ENCODE measurements at places on chromosomes 4 and X. TPM values are rescaled to one million over a fixed set of nuclear protein-coding genes. Genes with fewer than 3 reads are reported as not detected.

Gene PAGE2
- not detected for total RNA-seq

GRCh38 chr4:152680988-152681603, 1.3 kb upstream of the TMEM154 start:
- H3K27ac ChIP-seq: no peak overlapping the region
- DNase-seq: no peak
- no peaks in the 10 kb centered on the region for H3K4me1 ChIP-seq
- no peak overlapping the region for H3K4me3 ChIP-seq

- no peaks in the 10 kb centered on the region for H3K27me3 ChIP-seq
- no peak overlapping the region for H3K27ac ChIP-seq
- no peaks in the 10 kb centered on the region for H3K36me3 ChIP-seq
- H3K4me3 ChIP-seq: no peak overlapping the region
- DNase-seq: no peak
Measured at GRCh38 chrX:861340-861890, 230.8 kb downstream of the SHOX start.

- peaks cover 46% of the 10 kb centered on the region for H3K36me3 ChIP-seq
- H3K4me3 ChIP-seq: no peak overlapping the region
- peaks cover 5% of the 10 kb centered on the region for H3K4me1 ChIP-seq
- no peaks in the 10 kb centered on the region for H3K27me3 ChIP-seq
- DNase-seq: no peak
- H3K27ac ChIP-seq: no peak overlapping the region
Measured at GRCh38 chr4:5758741-5759140, 47.7 kb downstream of the EVC start.

DNA sequence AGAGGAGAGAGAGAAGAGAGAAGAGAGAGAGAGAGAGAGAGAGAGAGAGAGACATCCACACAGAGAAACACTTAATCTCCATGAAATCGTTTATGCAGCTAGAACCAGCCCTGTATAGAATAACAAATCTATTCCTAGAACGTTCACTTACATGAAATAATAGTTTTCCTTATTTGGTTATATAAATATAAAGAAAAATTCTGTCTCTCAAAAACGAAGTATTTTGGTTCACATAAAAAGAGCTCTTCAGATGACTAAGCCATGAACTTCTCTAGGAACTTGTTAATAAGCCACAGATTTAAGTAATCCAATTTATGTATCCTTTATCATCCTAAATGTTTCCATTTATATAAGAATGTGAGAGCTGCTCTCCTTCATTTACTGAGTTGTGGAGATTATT, 1315.1 kb upstream of the PCDH7 start:
- no peak overlapping the region for H3K4me3 ChIP-seq
- DNase-seq: no peak
- no peaks in the 10 kb centered on the region for H3K27me3 ChIP-seq
- H3K36me3 ChIP-seq: no peaks in the 10 kb centered on the region
- H3K27ac ChIP-seq: no peak overlapping the region

GRCh38 chrX:131752493-131753198, 208.8 kb downstream of the OR13H1 start:
- no peaks in the 10 kb centered on the region for H3K4me1 ChIP-seq
- no peaks in the 10 kb centered on the region for H3K36me3 ChIP-seq
- H3K27ac ChIP-seq: no peak overlapping the region
